ENCODE measurements at places on chromosomes 4 and X.

GRCh38 chr4:47213539-47213938 lies 182.2 kb downstream of the GABRB1 start:
- no peak for DNase-seq

GRCh38 chr4:153488006-153488891 lies 22.1 kb downstream of the TMEM131L start:
- DNase-seq = peak; percentile 51

DNA sequence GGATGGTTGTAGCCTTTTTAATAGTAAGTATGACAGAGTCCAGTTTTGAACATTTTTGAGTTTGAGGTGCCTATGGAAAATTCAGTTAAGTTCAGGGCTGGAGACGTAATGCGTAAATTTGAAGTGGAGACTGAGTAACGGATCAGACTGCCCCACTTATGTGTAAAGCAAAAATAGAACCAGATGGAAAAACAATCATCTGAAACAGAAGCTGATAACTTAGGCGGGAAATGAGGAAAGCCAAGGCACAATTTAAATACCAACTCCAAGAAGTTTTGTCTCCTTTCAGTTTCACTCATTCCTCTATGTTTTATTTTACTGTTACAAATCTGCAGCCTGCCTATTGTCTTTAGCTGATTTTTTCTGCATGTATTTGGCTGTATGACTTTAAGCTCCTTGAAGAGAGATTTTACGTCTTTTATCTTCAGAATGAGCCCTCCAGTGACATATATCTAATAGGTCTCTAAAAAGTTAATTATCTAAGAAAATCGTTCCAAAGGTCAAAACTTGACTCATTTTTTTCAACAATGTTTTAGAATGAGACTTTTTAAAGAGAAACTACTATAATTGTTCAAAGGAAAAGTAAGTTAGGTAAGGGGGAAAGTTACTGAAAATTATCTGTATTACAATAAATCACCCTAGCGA lies 1.1 kb downstream of the SGCB start:
- no peak for DNase-seq

- no peak for DNase-seq
These were observed 60.3 kb downstream of the MTHFD2L start for GRCh38 chr4:74218201-74218600.
